ENCODE measurements at places on chromosomes 5 and 9.

- DNase-seq, result no peak
Observed at GRCh38 chr9:92275541-92275940, 18.0 kb downstream of the IARS1 start.

DNA sequence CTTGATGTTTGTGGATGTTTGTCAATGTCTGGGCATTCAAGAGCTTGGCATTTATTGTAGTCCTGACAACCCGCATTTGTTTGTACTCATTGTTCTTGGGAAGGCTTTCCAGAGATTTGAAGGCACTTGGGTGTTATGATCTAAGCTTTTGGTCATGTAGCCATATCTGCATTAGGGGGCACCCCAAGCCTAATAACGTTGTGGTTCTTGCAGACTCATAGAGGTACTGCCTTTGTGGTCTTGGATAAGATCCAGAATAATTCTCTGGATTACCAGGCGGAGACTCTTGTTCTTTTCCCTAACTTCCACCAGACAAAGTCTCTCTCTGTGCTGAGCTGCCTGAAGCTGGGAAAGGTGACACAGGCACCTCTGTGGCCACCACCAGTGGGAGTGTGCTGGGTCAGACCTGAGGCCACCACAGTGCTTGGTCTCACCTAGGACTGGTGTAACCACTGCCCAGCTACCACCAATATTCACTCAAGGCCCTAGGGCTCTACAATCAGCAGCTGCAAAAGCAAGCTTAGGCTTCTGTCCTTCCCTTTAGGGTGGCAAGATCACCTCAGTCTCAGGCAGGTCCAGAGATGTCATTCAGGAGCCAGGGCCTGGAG, 144.4 kb upstream of the TAS2R1 start:
- no peak for DNase-seq

DNA sequence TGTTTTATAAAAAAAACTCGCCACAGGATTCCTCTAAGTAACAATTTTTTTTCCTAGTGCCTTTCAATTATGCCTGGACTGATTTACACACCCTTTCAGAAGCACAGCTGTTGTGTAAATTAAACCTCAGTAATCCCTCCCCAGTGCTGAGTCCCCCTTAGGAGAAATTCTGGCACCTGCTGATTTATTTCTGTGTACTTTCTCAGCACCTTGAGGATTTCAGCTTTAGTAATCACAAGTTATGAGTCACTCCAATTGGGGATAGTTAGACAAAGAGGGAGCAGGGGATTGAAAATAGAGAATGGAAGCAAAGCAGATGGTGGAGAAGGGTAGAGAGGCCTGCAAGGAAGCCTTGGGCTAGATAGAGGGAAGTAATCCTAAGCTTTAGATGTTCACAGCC, 171.7 kb downstream of the TTLL11 start:
- no peak for DNase-seq

GRCh38 chr9:120289990-120290975, 289.7 kb downstream of the CDK5RAP2 start:
- no peak for DNase-seq

DNA sequence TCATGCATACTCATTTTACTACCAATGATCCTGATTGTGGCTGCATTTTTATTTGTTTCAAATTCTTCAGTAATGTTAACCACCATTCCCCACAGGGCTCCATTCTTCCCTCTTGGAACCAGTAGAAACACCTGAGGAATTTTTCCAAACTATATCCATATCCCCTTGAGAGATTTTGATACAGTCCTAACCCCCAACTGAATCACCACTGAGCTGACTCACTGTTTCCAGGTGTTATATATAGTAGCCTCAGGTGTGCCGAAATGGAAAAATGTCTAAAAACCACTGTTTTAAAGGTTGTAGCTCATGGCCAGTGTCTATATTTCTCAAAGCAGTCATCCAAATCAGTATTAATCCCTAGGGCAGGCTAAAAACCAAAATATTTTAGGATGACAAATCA, 85.2 kb downstream of the MRPS27 start:
- DNase-seq, result no peak

- DNase-seq, result no peak
Observed at GRCh38 chr5:108989761-108990392, 242.2 kb downstream of the FER start.

Data from stimulated activated CD8-positive, alpha-beta memory T cell treated with anti-CD3 and anti-CD28 coated beads, Interleukin-2, amount 100 ng/mL, for 1 hour (primary cell).